ACHN (cell line): ENCODE measurements at places on chromosomes 12 and 14.
A peak's percentile ranks its signal among the peaks of the same experiment; 100 is the strongest.

DNA sequence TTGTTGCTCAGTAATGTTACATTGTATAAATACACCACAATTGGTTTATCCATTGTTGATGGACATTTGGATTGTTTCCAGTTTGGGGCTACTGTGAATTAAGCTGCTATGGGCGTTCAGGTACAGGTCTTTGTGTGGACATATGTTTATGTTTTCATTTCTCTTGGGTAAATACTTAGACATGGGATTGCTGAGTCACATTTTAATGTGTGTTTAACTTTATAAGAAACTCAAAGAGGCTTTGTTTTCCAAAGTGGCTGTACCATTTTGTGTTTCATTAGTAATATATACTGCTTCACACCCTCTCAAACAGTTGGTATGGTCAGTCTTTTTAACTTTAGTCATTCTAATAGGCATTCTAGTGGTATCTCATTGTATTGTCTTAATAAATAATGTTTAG is 225.0 kb downstream of the SPTSSA start:
- no peak for DNase-seq

- DNase-seq: peak; percentile 100
Measured at GRCh38 chr12:112839386-112839972, 47.9 kb downstream of the RPH3A start.

DNA sequence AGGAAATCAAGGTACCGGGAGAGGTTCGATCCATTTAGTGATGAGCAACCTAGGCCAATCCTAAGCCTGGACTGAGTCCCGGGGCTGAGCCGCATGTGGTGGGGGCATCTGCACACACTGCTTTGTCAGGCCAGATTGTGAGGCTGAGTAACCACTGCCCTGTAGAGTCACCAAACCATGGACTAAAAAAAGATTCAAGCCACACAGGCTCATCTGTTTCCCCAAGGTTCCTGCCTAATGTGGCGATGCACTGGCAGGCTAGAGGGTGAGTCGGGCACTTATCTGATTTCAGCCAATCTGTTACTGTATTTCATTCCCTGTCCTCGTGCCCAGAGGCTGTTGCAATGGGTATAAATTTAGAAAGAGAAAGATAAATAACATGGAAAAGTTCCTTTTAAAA is 140.8 kb downstream of the TTC7B start:
- DNase-seq: peak; percentile 14

GRCh38 chr12:109961201-109961600 is 35.0 kb downstream of the GIT2 start:
- DNase-seq: peak; percentile 95

GRCh38 chr12:127381043-127381668 is 885.8 kb upstream of the TMEM132C start:
- DNase-seq: peak; percentile 70

GRCh38 chr12:61095111-61095510 is 1165.1 kb upstream of the USP15 start:
- DNase-seq: no peak

DNA sequence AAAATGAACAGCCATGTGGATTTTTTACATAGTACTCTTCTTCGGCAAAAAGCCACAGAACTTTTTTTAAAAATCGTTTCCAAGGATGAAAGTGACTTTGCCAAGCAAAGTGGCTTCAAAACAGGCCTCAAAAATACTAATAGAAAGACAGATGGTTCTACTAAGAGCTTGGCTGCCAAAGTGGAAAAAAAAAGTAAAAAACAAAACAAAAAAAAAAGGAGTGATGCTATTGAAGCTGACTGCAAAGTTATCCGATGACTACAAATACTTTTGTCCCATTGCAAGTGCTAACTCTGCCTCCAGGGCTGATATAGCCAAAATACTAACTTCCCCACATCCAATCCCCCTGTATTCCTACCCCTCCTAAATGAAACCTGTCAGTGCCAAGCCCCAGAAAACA is 277.6 kb downstream of the SOX5 start:
- DNase-seq: no peak

GRCh38 chr12:127823801-127824200 is 443.2 kb upstream of the TMEM132C start:
- no peak for DNase-seq

- no peak for DNase-seq
Measured at GRCh38 chr12:117240081-117240755, 49.9 kb upstream of the FBXO21 start.

GRCh38 chr12:17302001-17302400 is 696.0 kb upstream of the LMO3 start:
- DNase-seq: no peak

DNA sequence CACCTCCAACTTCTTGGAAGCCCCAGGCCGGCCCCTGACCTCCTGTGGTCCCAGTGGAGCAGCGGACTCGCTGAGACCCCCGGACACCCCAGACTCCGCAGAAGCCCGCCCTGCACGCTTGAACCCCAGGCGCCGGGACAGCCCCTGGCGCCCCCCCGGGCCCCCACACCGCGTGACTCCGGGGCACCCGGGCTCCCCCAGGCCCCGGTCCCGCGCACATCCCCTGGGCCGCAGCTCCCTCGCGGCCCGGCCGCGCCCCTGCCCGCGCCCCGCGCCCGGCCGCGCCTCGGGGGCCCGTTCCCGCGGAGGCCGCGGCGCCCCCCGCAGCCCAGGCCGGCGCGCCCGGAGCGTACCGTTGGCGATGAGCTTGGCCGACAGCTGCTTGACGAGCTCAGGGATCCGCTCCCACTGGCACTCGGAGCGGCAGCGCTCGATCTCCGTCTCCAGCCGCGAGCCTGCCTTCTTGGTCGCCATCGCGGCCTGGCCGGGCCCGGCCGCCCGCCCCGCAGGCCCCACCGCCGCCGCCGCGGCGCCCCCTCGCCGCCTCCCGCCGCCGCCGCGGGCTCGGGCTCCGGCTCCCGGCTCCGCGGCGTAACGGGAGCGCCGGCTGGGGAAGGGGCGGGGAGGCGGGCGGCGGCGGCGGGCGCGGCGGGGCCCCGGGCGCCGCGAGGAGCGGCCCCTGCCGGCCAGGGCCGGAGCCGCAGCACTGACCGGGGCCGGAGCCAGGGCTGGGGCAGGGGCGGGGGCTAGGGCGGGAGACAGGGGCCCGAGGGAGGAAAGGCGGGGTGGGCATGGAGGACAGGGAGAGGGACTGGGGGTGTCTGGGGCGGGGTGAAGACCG is at the start of gene TTC7B:
TTC7B (minus strand) TSS at position 609 of the 841 bp plus-strand sequence; CDS start at position 474, 135 bp downstream.
- DNase-seq: peak; percentile 43

- peak; percentile 53 for DNase-seq
Measured at GRCh38 chr14:54338696-54339317, 58.0 kb upstream of the CDKN3 start.

GRCh38 chr12:120109570-120110267 is 6.8 kb downstream of the RAB35 start:
- DNase-seq: no peak

DNA sequence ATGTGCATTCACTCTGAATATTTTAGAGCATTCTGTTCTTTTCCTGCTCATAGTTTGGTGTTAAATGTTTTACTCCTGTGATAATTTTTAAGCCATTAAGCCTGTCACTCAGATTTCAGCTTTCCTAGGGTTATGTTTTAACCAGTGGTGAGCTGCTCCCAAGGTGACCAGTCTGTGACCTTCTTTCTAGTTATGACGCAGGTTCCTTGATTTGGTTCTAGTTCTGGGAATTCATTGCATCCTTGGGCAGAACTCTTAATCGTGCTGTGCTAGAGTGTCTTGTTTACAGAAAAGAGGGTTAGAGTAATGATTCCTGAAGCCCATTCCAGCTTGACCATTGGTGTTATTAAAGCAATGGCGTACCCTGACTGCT is 2.2 kb downstream of the GABARAPL1 start:
- DNase-seq: peak; percentile 90

- no peak for DNase-seq
Measured at GRCh38 chr12:83067981-83068380, 381.3 kb downstream of the TMTC2 start.

GRCh38 chr14:49769171-49769570 is 1.2 kb downstream of the KLHDC2 start:
- DNase-seq: peak; percentile 54

GRCh38 chr12:129599406-129599805 is 304.4 kb downstream of the TMEM132D start:
- no peak for DNase-seq

GRCh38 chr12:65518771-65519170 is 240.3 kb downstream of the MSRB3 start:
- no peak for DNase-seq

- no peak for DNase-seq
Measured at GRCh38 chr14:44497148-44497547, 9.9 kb downstream of the FSCB start.

GRCh38 chr12:18595412-18595811 is 142.4 kb downstream of the PLCZ1 start:
- peak; percentile 66 for DNase-seq

DNA sequence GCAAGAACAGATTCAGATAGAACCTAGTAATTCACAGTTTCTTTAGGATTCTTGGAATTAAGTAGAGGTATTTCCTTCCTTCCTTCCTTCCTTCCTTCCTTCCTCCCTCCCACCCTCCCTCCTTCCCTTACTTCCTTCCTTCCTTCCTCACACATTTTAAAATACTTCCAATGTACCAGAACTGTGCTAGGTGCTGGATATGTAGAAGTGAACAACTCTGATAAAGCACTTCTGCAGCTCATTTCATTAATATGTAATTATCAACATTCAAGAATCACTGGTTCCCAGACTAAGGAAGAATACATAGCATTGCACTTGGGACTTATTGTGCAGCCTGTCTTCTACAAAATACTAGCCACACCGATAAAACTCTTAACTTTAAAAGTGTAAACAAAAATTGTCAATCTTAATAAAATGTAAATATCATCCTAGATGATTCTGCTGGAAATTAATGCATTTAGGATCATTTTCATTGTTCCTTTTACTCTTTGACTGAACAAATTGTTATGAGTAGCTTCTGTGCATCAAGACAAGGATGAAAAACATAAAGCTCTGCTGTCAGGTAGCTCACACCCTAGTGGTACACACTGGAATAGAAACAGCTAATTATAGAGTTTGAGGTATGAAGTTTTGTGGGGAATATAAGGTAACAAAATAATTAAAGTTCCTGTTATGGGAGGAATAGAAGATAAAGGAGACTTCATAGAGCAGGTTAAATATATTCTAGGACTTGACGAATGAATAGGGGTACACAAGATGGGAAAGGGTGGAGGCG is 99.9 kb upstream of the MYF6 start:
- DNase-seq: peak; percentile 20

GRCh38 chr12:31001581-31002360 is 71.9 kb upstream of the DDX11 start:
- DNase-seq: no peak

DNA sequence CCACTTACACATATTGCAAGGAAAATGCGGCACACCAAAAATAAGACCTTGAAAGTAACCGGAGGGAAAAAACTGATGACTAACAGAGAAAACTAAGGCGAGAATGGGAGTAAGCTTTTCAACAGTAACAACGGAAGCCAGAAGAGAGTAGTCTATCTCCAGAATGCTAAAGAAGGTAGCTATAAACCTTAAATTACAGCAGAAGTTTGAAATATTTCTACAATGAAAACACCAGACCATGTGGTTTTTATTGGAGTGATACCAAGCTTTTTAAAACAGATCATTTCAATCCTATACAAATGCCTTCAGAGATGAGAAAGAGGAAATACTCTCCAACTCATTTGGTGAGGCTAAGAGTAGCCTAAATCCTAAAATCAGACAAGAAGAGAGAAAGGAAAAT is 209.5 kb downstream of the ANO6 start:
- no peak for DNase-seq

GRCh38 chr12:69345742-69346141 is 2.4 kb upstream of the LYZ start:
- no peak for DNase-seq

- no peak for DNase-seq
Measured at GRCh38 chr12:122059203-122059960, 19.2 kb upstream of the MLXIP start.
